ENCODE measurements at places on chromosomes 4 and X.

- peak; percentile 21 for DNase-seq
Observed at GRCh38 chr4:158817562-158818296, 48.9 kb downstream of the FNIP2 start.

- no peak for DNase-seq
Observed at GRCh38 chrX:107290019-107290418, 83.6 kb downstream of the DNAAF6 start.

- peak; percentile 42 for DNase-seq
Observed at GRCh38 chr4:168877511-168878491, 132.3 kb downstream of the CBR4 start.

GRCh38 chr4:105122350-105122749 is 24.3 kb upstream of the TET2 start:
- no peak for DNase-seq

DNA sequence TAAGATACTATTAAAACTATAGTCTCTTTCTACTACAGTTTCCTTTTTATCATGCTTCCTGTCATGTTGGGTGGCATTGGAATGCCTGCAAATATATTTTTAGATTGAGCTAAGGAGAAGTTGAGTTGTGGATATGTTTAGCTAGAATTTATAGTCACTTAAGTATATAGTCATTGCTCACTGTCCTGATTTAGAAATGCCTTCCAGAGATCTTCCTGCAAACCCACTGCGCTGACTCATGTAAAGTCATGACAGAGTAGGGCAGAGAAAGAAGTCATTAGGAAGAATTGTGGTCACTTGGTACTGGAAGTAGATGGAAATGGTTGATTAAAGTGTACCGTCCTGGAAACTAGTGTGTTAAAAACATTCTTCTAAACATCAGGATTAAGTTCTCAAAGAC is 490.3 kb upstream of the PABPC4L start:
- no peak for DNase-seq

GRCh38 chr4:106032851-106033286 is 137.6 kb downstream of the NPNT start:
- no peak for DNase-seq

- no peak for DNase-seq
Observed at GRCh38 chrX:123219916-123220315, 35.8 kb downstream of the GRIA3 start.

DNA sequence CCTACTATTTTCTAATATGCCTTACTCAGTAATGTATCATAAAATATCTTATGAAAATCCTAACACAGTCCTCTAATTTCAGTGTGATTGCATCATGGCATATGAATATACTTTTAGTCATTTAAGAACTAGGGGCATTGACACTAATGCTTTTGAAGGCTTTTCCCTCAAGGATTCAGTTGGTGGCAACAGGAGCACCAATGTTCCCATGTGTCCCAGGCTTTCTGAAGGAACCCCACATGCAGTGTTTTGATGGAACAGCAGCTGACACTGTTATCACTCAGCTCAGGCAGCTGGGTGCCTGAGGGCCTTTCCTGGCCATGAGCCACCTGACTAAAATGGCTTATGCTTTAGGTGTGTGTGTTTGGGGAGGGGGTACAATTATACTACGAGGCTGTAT is 348.3 kb downstream of the ARHGAP24 start:
- DNase-seq = no peak

DNA sequence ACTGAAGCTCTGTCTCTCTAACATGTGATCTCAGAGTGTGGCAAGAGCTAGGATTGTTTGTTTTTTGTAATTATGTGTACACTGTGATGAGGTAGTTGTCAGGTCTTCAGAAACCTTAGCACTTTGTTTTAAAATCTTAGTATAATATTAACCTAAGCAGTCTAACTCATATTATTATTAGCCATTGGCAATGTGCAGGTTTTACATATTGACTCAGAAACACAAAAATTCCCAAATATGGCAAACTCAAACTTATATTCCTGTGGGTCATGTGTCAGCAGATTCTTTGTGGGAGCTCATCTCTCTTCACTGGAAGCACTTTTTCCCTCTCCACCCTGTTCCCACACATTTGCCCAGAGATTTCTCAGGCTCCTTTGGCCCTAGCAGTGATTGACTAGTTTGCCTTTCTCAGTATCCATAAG is 8.2 kb upstream of the PWWP3B start:
- no peak for DNase-seq

DNA sequence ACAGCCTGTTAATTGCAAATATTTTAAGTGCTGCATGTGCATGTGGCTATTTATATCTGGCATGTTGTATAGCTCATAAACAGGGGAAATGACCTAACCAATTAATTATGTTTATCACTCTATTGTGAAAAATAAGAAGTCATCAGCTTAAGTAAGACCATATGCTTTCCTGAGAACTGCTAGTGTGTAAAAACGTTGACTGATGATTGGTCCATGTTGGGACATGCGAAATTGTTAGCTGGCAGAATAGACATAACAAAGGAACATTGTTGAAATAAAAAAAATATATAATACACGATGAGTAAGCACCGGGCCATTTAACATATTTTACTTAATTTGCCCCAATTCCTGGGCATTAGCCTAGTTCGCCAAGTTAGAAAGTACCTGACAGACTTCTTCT is 207.5 kb downstream of the ANK2 start:
- no peak for DNase-seq

- DNase-seq = no peak
Observed at GRCh38 chr4:142493255-142494110, 352.6 kb downstream of the INPP4B start.

- no peak for DNase-seq
Observed at GRCh38 chr4:34035225-34035624, 2209.1 kb downstream of the ARAP2 start.

DNA sequence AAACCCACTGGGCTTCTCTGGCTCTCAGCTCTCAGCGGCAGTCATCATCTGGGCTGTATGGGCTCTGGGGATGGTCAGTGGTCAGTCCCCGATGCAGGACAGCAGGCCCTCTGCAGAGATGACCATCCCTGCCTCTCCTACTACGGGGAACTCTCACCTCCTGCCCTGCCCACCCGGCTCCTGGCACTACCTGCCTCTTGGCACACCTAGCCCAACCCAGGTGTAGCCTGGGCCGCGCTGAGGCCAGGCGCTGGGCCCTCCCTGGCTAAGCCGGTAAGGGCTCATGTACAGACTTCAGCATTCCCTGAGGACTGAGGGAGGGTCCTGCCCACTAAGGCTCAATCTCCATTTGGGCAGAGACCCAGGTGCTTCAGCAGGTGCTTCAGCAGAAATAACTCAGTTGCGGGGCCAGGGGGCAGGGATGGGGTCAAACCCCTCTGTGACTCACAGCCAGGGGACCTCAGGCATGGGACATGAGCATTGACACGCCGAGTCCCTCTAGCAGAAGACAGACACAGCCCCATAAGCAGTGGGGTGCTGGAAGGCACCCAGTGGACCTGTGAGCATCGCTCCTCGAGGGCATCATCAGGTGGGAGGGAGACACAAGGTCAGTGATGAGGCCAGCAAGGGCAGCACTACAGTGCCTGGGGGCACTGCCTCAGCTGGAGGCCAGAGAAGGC is 71.0 kb downstream of the ACOX3 start:
- no peak for DNase-seq

DNA sequence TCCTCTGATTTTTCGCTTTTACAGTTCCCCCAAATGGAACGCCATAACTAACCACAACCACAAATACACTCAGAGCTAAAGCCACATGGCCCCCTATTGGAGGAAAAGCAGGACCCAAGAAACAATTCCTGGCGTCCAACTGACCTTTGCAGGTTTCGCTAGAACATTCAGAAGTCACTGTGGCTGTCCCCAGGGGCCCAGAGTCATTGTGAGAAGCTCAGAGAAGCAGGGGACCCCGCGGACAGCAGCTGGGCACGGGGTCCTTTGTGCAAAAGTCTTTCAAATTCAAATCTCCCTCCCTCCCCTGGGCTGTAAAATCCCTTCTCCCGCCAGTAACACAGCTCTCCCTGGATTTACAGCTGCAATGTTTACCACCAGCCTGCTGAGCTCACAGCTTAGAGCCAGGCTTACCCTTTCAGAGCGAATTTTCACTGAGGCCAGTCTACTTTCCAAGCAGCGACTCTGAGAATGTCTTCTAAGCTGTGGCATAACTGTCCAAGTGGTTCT is 214.8 kb downstream of the CRLF2 start:
- DNase-seq = no peak

- DNase-seq = no peak
Observed at GRCh38 chr4:2289311-2289954, 27.5 kb upstream of the MXD4 start.

- no peak for DNase-seq
Observed at GRCh38 chr4:8874896-8875680, 3.4 kb upstream of the HMX1 start.

GRCh38 chr4:33661636-33662035 is 2582.7 kb downstream of the ARAP2 start:
- no peak for DNase-seq

Measured in GM10248 (cell line).